Left ventricle myocardium inferior (tissue), 1 donor: ENCODE measurements at places on chromosomes 5 and 9. TPM values are rescaled to one million over a fixed set of nuclear protein-coding genes. Genes with fewer than 3 reads are reported as not detected.

Gene ZNF883
- total RNA-seq, result 6.2 TPM

Gene POLR1E
- 15.8 TPM for total RNA-seq

DNA sequence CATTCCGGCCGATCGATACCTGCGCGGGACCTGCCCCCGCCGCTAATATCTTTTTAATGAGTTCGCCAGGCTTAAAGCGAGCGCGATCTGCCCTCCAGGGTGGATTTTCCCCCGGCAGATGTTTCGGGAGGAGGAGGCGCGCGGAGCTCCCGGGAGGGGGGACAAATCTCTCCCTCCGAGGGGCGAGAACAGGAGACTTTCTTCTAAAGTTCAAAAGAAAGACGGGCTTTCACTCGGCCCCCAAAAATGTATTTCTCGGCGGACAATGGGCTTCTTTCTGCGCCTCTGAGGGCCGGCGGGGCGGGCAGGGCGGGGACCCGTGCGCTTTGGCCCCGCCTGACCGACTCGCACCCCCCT, 4.1 kb upstream of the PRDM12 start:
- H3K27ac ChIP-seq, result no peak overlapping the region
- H3K27me3 ChIP-seq, result peaks cover 100% of the 10 kb centered on the region
- no peak for DNase-seq
- no peaks in the 10 kb centered on the region for H3K36me3 ChIP-seq

DNA sequence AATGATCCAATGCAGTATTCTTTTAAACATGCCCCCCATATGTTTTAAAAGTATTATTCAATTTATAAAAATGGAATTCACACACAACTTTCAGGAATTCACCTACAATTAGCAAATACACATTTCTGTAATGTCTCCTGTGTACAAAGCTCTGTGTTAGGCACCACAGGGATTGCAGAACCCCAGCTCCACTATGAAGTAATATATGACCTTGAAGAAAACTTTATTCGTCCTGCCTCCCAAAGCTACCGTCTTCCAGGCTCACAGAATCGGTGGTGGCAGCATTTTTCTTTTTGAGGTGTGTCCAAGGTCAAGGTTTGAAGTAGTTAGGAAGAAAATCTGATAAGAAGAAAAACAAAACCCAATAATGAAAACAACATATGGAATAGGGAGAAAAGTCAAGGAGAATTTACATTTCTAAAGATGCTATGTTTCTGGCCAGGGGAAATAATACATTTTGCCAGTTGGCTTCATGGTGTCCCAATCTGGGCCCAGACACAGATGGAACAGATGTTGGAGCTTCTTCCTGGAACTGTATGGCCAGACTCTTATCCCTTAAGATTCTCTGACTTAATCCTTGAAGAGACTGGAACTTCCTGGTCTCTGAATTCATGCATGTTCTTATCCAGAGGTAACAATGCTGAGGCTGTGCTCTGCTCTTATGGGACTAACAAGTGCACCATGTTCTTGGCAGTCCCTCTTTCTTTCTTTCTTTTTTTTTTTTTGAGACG, 22.0 kb upstream of the LVRN start:
- DNase-seq, result no peak
- H3K4me3 ChIP-seq, result no peak overlapping the region
- no peaks in the 10 kb centered on the region for H3K27me3 ChIP-seq
- H3K36me3 ChIP-seq, result no peaks in the 10 kb centered on the region
- peak overlapping the region; percentile 32 for H3K27ac ChIP-seq

GRCh38 chr5:128491291-128491690, 46.8 kb downstream of the FBN2 start:
- no peaks in the 10 kb centered on the region for H3K36me3 ChIP-seq
- H3K27ac ChIP-seq, result no peak overlapping the region
- H3K27me3 ChIP-seq, result no peaks in the 10 kb centered on the region
- no peak for DNase-seq

DNA sequence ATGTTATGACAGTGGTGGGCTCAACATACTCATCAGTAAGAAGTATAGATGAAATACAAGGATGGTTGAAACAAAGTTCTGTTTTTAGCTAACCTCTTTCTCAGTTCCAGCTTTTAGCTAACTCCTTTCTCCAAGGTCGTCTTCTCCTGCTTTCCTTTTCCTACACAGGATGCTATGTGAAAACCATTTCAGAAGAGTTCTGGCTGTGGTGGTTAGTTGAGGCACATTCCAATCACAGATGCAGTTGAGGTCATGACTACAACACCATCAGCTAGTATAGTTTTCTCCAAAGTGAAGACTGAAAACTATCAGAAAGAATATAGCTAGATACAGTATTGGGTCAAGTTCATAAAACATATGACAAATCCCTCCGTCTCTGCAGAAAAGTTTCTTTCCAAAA, 477.7 kb upstream of the C9orf72 start:
- DNase-seq, result no peak
- no peaks in the 10 kb centered on the region for H3K4me1 ChIP-seq
- H3K36me3 ChIP-seq, result no peaks in the 10 kb centered on the region
- no peaks in the 10 kb centered on the region for H3K27me3 ChIP-seq
- no peak overlapping the region for H3K4me3 ChIP-seq

- H3K36me3 ChIP-seq, result no peaks in the 10 kb centered on the region
- no peaks in the 10 kb centered on the region for H3K27me3 ChIP-seq
- H3K27ac ChIP-seq, result peak overlapping the region; percentile 88
- H3K4me1 ChIP-seq, result peaks cover 43% of the 10 kb centered on the region
Observed at GRCh38 chr9:32524892-32525708, 896 bp downstream of the RIGI start.

GRCh38 chr5:139315056-139315615, 21.6 kb downstream of the MATR3 start:
- H3K27ac ChIP-seq, result no peak overlapping the region
- no peak overlapping the region for H3K4me3 ChIP-seq
- no peak for DNase-seq
- peaks cover 64% of the 10 kb centered on the region for H3K4me1 ChIP-seq
- peaks cover 45% of the 10 kb centered on the region for H3K36me3 ChIP-seq

DNA sequence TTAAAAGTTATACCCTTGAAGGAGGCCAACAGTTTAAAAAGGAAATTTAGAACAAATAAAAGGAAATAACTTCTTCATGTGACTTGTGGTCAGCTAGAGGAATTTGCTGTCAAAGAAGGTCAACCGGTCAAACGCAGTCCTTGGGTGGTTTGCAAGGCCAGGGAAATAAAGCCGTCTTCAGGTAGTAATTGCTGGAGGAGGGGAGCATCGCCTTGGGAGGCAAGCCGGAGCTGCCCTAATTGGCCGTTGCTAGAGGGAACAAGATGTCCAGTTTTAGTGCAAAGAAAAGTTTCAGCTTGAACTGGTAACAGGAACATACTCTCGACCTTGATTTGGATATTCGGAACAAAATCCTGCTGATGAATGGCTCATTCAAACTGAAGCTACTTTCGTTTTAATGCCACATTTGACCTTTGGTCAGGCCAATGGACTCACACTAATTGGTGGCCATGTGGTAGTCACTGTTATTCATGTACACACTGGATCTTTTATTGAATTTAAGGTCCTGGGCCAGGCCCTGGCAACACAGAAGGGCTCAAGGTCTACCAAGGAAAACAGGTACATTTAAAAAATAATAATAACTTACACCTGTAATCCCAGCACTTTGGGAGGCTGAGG, 47.0 kb upstream of the MYO10 start:
- H3K4me1 ChIP-seq, result no peaks in the 10 kb centered on the region
- DNase-seq, result no peak
- no peaks in the 10 kb centered on the region for H3K36me3 ChIP-seq
- H3K27me3 ChIP-seq, result no peaks in the 10 kb centered on the region
